ENCODE measurements at places on chromosomes 4 and X.

GRCh38 chr4:27931584-27931983, 1070.9 kb downstream of the STIM2 start:
- no peak for DNase-seq
- no peaks in the 10 kb centered on the region for H3K4me1 ChIP-seq
- H3K4me3 ChIP-seq, result no peak overlapping the region
- H3K27me3 ChIP-seq, result no peaks in the 10 kb centered on the region
- H3K27ac ChIP-seq, result no peak overlapping the region

DNA sequence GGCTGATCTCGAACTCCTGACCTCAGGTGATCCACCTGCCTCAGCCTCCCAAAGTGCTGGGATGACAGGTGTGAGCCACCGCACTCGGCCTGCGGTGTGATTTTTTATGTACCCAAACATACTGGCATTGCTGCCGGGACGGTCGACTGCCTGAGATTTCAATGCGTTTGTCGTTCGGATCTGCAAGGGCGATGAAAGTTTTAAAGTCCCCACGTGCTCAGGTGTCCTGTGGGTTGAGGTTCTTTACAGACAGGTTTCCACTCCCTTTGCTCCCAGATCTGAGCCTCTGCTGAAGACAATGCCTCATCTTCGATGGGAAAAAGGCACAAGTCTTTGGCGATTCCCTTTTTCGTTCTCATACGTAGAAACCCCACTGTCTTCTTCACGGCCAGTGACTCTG, 78.1 kb upstream of the SHOX start:
- no peaks in the 10 kb centered on the region for H3K27me3 ChIP-seq
- H3K4me3 ChIP-seq, result no peak overlapping the region
- DNase-seq, result no peak
- no peaks in the 10 kb centered on the region for H3K36me3 ChIP-seq
- H3K27ac ChIP-seq, result no peak overlapping the region

DNA sequence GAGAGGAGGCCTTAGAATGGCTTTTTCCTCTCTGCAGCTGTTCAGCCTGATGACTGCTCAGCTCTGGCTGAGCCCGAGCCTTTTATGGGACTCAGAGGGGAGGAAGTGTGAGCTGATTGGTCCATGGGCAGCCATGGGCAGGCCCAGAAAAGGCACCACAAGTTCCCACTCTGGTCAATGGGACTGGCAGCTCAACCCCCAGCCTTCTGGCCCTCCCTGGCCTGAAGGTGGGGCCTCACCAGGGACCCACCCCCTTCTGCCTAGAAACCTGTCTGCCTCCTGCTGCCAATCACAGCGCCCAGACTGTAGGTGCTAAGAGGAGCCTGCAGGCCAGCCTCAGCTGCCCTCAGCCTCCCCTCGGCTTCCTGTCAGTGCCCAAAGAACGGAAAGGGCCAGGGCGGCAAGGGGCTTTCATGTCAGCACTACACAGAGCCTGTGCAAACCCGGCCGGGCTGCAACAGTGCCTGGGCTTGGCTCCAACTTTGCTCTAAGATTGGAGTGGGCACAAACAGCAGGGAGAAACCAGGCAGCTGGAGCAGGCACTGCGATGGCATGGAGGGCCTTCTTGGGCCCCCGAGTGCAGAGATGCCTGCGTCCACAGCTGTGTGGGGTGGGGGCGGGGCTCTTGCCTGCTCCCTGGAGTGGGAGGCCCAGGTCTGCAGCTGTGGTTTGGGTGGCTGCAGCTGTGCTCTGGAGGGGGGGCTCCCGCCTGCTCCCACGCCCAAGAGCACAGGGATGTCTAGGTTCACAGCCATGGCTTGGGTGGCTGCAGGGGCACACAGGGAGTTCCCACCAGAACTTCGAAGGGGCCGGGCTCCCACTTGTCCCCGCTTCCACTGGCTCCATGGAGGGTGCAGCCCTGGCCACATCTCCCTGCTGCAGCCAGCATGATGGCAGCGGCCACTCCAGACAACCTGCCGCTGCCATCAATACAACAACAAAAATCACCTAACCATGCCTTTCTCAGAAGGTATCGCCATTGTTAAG, 92.6 kb downstream of the NXF2 start:
- H3K27ac ChIP-seq, result no peak overlapping the region
- no peaks in the 10 kb centered on the region for H3K4me1 ChIP-seq
- no peaks in the 10 kb centered on the region for H3K27me3 ChIP-seq
- no peaks in the 10 kb centered on the region for H3K36me3 ChIP-seq
- no peak for DNase-seq

DNA sequence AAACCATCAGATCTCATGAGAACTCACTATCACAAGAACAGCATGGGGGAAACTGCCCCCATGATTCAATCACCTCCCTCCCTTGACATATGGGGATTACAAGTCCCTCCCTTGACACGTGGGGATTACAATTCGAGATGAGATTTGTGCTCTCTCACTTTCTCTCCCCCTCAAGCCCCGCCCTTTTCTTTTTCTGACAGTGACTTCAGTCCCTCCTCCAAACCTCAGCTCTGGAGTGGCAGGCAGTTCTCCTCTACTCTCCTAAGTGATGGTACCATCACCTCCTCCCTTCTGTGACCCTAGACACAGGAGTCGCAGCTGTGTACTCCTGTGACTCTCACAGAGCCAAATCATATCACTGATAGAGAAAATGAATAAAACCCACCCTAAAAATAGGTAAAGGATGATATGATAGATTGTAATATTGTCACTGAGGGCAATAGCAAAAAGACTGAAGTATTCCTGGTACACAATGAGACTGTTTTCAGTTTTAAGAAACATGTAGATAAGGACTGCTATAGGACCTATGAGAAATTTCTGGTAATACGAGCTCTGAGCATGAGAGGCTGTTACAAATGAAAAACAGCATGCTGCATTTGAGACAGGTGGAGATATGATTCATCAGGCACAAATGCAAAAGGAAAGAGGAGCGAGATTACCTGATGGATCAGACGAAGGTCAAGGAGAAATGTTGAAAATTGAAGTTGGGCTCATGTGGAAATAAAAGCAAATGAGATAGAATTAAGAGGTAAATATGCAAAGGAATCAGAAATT, 101.2 kb upstream of the CBLL2 start:
- H3K36me3 ChIP-seq, result no peaks in the 10 kb centered on the region
- no peak overlapping the region for H3K4me3 ChIP-seq
- no peaks in the 10 kb centered on the region for H3K4me1 ChIP-seq
- H3K27me3 ChIP-seq, result no peaks in the 10 kb centered on the region
- DNase-seq, result no peak
- H3K27ac ChIP-seq, result no peak overlapping the region

DNA sequence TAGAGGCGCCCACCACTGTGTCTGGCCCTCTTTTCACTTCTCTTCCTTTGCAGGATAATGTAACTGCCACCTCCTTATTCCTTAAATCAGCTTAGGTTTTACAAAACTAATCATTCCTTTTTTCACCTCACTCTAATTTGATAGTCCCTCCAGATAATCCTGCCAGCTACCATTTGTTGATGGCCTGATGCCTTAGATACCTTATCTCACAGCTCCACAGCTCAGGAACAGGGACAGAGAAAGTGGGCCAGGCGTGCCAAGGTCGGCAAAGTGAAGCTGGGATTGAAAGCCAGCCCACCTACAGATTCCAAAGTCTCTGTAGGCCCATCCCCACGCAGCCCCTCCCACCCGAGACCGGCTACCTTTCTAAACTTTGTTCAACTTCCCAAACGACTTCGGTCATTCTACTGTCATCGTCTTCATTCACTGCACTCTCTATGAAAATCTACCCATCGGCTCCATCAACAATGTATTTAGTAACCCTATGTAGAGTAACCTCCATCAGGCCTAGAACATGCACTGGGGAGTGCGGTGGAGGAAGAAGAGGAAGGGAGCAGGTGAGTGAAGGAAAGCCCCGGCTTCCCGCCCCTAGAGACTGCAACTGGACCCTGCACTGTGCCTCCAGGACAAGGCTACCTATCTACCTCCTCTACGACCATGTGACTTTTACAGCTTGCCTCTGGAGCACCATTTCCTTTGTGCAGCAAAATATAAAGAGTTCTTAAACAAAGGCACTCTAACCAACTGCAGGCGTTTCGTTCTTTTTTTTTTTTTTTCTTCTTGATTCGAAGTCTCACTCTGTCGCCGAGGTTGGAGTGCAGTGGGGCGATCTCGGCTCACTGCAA, 1.5 kb downstream of the CASP6 start:
- H3K36me3 ChIP-seq, result peaks cover 31% of the 10 kb centered on the region
- DNase-seq, result peak; percentile 24
- H3K27me3 ChIP-seq, result no peaks in the 10 kb centered on the region
- peak overlapping the region; percentile 95 for H3K4me3 ChIP-seq
- H3K4me1 ChIP-seq, result peaks cover 36% of the 10 kb centered on the region
- H3K27ac ChIP-seq, result peak overlapping the region; percentile 91

GRCh38 chr4:27176400-27176799, 315.8 kb downstream of the STIM2 start:
- H3K4me1 ChIP-seq, result no peaks in the 10 kb centered on the region
- H3K27me3 ChIP-seq, result no peaks in the 10 kb centered on the region
- DNase-seq, result no peak

DNA sequence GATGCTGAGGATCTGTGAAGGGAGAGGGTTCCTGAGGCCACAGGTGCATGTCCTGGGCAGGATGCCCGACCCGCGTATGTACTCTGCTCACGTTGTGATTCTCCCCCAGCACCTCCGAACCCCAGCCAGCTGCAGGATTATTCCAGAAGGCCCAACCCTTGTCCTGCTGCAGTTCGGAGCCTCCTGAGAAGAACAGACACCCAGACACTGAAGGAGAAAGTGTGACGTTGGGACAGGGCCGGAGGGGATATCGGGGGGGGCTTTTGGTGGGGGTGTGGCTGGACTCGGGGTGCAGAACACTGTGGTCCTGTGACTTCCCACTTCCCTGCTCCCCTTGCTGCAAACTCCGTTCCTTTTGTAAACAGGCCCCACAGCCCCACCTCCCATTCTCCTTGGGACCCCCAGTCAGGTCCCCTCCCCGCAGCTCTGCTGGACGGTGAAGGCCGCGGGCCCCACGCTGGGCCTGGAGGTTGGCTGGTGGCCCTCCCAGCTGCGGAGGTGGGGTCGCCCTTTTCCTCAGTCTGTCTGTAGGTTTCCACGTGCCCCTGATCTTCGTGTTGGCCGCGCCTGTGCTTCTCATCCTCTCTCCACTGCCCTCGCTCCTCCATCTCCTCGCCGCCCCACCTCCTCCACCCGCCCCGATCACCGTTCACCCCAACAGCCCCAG, 83.0 kb upstream of the ADRA2C start:
- H3K4me1 ChIP-seq, result no peaks in the 10 kb centered on the region
- no peaks in the 10 kb centered on the region for H3K36me3 ChIP-seq
- no peak overlapping the region for H3K27ac ChIP-seq
- DNase-seq, result no peak

- H3K36me3 ChIP-seq, result no peaks in the 10 kb centered on the region
- H3K27me3 ChIP-seq, result no peaks in the 10 kb centered on the region
- H3K4me3 ChIP-seq, result peak within 1 kb of the TSS; percentile 85
- no peak for DNase-seq
- peaks cover 2% of the 10 kb centered on the region for H3K4me1 ChIP-seq
Measured at GRCh38 chrX:64205441-64205734, at the start of gene AMER1. Gene AMER1 (minus strand): TSS chrX:64205708. CDS start chrX:64193286, 12,422 bp downstream.

DNA sequence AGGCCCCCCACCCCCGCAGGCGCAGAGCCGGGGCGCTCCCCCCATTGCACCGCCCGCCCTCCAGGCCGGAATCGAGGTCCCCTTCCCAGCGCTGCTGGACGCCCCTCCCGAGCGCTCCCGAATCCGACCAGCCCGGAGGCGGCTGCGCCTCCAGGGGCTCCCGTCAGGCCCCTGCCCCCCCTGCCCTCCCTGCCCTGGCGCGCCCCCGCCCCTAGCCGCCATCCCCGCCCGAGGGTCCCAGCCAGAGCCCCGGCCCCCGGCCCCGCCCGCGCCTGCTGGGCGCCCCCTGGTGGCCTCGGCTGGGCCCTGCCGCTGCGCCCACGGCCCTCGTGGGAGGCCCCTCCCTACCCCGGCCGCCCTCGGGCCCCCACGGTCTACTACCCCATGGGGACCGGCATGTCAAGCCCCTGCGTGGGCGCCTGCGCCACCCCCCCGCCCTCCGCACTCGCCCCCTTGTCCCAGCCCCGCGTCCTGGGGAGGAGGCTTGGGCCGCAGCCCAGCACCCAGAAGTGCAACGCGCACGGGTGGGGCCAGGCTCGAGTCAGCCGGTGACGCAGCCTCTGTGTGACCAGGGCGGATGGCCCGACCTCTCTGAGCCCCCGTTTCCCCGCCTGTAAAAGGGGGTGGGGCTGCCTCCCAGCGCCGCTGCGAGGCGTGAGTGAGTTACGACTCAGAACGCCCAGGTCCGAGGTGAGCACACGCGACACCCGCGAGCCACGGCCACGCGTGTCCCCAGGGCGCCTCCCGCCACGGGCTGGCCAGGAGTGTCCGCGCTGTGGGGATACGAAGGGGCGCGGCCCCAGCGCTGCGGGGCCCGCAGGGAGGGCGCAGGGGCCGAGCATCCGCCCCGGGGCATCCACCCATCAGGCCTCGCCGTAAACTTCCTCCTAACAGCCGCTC, 104.9 kb downstream of the FAM53A start:
- no peaks in the 10 kb centered on the region for H3K36me3 ChIP-seq
- peaks cover 10% of the 10 kb centered on the region for H3K4me1 ChIP-seq
- no peaks in the 10 kb centered on the region for H3K27me3 ChIP-seq
- DNase-seq, result peak; percentile 86
- peak overlapping the region; percentile 68 for H3K4me3 ChIP-seq

GRCh38 chr4:131989576-131989975, 1159.5 kb upstream of the PCDH10 start:
- H3K4me1 ChIP-seq, result no peaks in the 10 kb centered on the region
- no peak overlapping the region for H3K27ac ChIP-seq
- H3K4me3 ChIP-seq, result no peak overlapping the region
- DNase-seq, result no peak
- no peaks in the 10 kb centered on the region for H3K27me3 ChIP-seq
- H3K36me3 ChIP-seq, result no peaks in the 10 kb centered on the region
